ENCODE measurements at places on chromosomes 3 and 15.

DNA sequence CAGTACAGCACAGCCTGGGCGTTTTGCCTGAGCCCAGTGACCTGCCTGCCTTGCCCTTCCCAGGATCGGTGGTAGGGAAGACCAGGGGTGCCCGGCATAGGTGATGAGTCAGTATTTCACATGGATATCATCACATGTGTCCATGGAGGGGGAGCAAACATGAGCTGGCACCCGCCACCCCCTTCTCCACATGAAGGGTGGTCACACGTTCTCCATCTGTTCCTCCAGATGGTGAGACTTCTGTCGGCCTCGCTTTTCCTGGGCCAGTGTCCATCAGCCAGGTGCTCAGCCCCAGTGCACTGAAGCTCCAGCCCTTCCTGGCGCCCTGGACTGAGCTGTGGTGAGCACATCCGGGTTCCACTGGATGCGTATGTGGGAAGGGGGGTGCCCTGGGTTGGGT, 208.4 kb downstream of the UBE3A start:
- no peak for DNase-seq

- peak; percentile 11 for DNase-seq
Observed at GRCh38 chr3:177050501-177051237, 146.6 kb downstream of the TBL1XR1 start.

DNA sequence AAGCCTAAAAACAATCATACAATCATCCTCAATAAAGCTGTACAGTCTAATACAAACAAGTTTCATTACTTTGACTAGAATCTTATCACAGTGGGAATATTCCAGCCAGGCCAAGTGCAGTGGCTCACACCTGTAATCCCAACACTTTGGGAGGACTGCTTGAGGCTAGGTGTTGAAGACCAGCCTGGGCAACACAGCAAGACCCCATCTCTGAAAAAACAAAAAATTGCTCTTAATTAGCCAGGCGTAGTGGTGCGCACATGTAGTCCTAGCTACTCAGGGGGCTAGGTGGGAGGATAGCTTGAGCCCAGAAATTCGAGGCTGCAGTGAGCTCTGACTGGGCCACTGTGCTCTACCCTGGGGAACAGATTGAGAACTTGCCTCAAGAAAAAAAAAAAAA, 3.3 kb downstream of the RPN1 start:
- no peak for DNase-seq

- no peak for DNase-seq
Observed at GRCh38 chr3:195700319-195700718, 20.5 kb upstream of the MUC20 start.

- peak; percentile 55 for DNase-seq
Observed at GRCh38 chr3:191987831-191988350, 526.9 kb downstream of the PYDC2 start.

DNA sequence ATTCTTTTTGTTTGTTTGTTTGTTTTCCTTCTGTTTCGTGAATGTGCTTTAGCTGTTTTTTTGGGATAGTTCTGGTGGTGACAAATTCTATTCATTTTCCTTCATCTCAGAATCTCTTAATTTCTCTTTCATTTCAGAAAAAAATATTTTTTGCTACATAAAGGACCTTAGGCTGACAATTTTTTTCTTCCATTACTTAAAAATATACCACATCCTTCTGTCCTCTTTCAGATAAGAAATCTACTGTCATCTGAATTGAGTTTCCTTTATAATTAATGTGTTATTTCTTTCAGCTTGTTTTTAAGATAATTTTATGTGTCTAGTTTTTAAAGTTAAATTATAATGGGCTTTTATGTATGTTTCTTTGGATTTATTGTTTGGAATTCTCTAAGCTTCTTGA, 47.6 kb downstream of the IL16 start:
- no peak for DNase-seq
